Natural killer cell treated with Interleukin-12 subunit alpha and Interleukin-12 subunit beta and Interleukin-15 and Interleukin-18, amount 100 ng/mL, for 72 hours (primary cell): ENCODE measurements at places on chromosomes 11 and 22. TPM values are rescaled to one million over a fixed set of nuclear protein-coding genes. Genes with fewer than 3 reads are reported as not detected.

DNA sequence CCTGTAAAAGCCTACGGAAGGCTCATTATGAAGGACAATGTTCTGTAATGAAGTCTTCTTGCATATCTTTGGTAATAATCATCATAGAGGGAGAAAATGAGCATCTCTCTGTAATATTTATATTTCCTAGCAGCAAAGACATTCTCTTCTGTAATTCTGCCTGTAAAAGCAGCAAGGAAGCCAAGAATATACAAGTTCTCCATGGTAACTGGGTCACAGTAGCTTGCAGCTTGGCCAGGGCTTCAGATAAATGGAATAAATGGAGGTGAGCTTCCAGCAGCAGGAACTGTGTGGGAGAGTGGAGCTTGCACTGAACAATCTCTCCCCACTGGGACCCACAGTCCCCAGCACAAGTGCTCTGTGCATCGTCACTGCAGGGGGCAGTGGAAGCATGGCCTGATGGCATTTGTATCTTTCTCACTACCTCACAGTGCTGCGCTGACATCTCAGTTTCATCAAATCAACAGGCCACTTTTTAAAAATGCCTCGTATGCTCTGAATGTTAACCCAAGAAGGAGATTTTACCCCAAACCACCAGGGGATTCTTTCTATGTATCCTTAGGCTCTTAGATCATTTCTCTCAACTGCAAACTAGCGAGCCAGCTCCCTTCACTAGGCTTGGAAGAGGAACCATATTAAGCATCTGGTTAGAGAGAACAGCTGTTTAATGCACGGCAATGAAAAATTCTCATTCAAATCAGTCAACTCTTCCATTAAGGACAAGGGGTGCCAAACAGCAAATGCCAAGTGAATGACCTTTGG is 1059.7 kb downstream of the OPCML start:
- H3K27ac ChIP-seq = no peak overlapping the region
- H3K4me1 ChIP-seq = no peaks in the 10 kb centered on the region
- no peak overlapping the region for H3K4me3 ChIP-seq
- no peaks in the 10 kb centered on the region for H3K36me3 ChIP-seq
- DNase-seq = no peak

- H3K27me3 ChIP-seq = peaks cover 10% of the 10 kb centered on the region
- peaks cover 26% of the 10 kb centered on the region for H3K4me1 ChIP-seq
- no peak overlapping the region for H3K27ac ChIP-seq
- DNase-seq = no peak
- H3K4me3 ChIP-seq = no peak overlapping the region
- peaks cover 12% of the 10 kb centered on the region for H3K36me3 ChIP-seq
Observed at GRCh38 chr11:86537541-86538222, 134.7 kb downstream of the ME3 start.

The C11orf24 gene
- total RNA-seq = 64.8 TPM

DNA sequence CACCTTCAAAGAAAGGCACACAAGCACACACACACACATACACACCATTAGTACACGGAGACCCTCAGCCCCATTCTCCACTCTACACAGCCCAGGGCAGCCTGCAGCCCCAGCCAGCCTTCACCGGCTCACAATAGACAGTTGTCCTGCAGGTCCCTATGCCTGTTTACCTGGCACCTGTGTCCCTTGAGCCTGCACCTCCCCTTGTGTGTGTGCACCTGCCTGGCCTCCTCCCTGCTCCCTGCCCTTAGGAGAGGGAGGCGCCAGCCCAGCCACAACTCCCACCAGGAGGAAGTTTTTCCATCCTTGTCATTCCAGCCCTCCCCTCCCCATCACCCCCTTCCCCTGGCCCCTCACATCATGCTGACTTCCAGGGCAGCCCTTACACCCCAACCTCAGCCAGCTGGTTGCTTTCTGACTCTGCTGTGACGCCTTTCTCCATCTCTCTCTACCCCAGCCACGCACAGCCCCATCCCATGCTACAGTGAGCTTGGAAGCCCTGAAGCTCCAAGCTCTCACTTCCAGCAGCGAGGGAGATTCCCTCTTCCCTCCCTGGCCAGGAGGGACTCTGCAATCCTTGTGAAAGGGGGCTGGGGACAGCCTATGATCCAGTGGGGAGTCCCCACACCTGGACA is 4.4 kb downstream of the AHNAK start:
- H3K4me1 ChIP-seq = peaks cover 63% of the 10 kb centered on the region
- H3K27me3 ChIP-seq = no peaks in the 10 kb centered on the region
- peak overlapping the region; percentile 97 for H3K27ac ChIP-seq
- no peaks in the 10 kb centered on the region for H3K36me3 ChIP-seq
- peak overlapping the region; percentile 83 for H3K4me3 ChIP-seq
- no peak for DNase-seq

The MFRP gene
- not detected for total RNA-seq

- no peaks in the 10 kb centered on the region for H3K27me3 ChIP-seq
- no peak overlapping the region for H3K27ac ChIP-seq
- H3K4me1 ChIP-seq = no peaks in the 10 kb centered on the region
Observed at GRCh38 chr11:42620796-42621195, 691.0 kb upstream of the API5 start.

DNA sequence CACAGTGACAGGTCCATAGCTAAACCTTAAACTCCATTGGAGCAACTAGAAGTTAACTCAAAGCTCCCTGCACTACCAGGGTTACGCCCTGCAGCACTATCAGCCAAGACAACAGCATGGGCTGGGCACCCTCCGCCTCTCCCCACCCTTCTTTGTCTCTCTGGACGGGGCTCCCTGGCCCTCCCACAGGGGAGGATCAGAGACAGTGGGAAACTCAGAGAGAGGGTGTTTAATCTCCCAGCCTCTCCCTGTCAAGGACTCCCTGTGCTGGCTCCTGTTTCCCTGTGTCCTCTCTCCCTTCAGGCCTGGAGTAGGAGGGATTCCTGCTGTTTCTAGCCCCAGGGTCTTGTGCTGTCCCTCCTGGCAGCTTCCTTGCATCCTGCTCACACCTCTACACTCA is 56.9 kb upstream of the CSNK2A3 start:
- H3K27me3 ChIP-seq = peaks cover 14% of the 10 kb centered on the region

DNA sequence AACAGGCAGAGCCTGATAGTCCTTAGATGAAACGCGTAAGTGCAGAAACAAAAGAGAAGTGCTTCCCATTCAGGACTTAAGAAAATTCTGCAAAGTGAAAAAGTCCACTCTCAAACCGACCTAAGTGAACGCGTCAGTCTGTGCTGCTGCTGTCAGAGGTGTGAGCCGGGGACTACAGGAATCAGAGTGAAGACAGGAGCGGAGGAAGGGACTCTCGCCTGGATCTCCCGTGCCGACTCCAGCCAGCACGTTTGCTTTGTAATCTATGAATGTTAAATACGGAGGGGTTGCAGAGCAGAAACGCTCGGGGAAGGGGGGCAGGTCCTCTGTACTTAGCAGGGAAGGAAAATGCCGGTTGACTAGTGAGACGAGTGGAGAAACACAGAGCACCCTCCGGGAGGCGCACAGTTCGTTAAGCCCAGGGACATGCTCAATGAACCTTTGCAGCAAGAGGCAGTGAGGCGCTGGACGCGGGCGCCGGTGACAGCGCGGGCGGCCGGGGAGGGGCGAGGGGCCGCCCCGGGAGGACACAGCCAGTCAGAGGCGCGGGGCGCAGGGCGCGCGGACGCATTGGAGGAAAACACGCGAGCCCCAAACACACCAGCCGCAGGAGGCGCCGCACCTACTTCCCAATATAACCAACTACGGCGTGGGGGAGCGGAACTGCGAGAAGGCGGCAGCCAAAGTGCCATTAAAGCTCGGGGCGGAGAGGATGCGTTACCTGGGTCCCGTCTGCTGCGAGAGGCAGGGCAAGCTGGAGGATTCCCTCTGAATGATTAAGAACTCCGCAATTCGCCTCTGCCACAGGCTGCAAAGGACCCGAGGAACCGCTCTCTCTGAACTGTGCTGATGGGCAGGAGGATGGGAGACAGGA is at the start of gene CNTN5:
Gene CNTN5 (plus strand): TSS at position 598 of the 874 bp plus-strand sequence.
- H3K27me3 ChIP-seq = peaks cover 10% of the 10 kb centered on the region
- no peak for DNase-seq
- H3K36me3 ChIP-seq = peaks cover 11% of the 10 kb centered on the region
- peaks cover 4% of the 10 kb centered on the region for H3K4me1 ChIP-seq
- H3K4me3 ChIP-seq = peak within 1 kb of the TSS; percentile 16

The WT1 gene
- total RNA-seq = not detected

DNA sequence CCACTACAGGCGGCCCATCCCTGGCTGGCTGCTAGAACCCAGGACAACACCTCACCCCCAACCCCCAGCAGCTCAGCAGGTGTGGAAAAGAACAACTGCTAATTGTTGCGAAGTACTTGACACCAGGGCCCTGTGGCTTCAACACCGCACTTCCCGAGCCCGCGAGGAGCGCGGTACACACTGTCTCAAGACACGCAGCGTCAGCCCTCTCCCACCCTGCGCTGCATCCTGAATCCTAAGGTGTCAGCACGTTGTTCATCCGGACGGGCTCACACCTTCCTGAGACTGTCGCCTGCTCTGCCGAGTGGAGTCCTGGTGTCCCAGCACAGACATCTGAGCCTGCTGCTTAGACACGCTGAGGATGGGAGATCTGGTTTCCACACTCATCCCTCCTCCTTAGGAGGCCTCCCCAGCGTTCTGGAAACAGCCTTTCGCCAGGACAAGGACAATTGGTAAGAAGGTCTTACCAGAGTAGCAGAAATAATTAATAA is 1336.2 kb downstream of the BRD1 start:
- H3K4me1 ChIP-seq = no peaks in the 10 kb centered on the region
- DNase-seq = no peak
- no peak overlapping the region for H3K27ac ChIP-seq
- no peak overlapping the region for H3K4me3 ChIP-seq

- no peaks in the 10 kb centered on the region for H3K36me3 ChIP-seq
- H3K27me3 ChIP-seq = peaks cover 11% of the 10 kb centered on the region
- no peak overlapping the region for H3K27ac ChIP-seq
- no peak for DNase-seq
Observed at GRCh38 chr11:61699737-61700160, 19.6 kb downstream of the DAGLA start.

The SAA2 gene
- total RNA-seq = not detected

The SEC14L6 gene
- not detected for total RNA-seq

DNA sequence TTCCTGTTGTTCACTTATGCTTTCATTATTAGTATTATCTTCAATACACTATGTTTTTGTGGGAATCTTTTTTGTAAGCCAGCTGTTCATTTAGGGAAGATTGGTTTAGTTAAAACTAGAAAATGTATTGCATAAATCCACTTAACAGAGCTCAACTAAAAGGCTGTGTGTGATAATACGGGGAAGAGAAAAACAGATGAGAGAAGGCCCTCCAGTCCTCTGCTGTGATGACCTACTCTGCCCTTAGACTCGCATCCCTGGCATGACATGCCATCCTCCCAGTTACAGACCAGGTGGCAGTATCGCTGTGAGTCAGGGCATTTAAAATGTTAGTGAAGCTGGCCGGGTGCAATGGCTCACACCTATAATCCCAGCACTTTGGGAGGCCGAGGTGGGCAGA is 173.4 kb upstream of the TTC12 start:
- no peak overlapping the region for H3K4me3 ChIP-seq
- H3K36me3 ChIP-seq = no peaks in the 10 kb centered on the region
- H3K27me3 ChIP-seq = no peaks in the 10 kb centered on the region
- H3K27ac ChIP-seq = no peak overlapping the region
- peaks cover 26% of the 10 kb centered on the region for H3K4me1 ChIP-seq

GRCh38 chr11:122156940-122157382 is 40.9 kb upstream of the BLID start:
- no peak overlapping the region for H3K27ac ChIP-seq
- H3K4me3 ChIP-seq = peak overlapping the region; percentile 51
- no peaks in the 10 kb centered on the region for H3K36me3 ChIP-seq
- peaks cover 27% of the 10 kb centered on the region for H3K27me3 ChIP-seq

The ST14 gene
- total RNA-seq = 0.17 TPM

DNA sequence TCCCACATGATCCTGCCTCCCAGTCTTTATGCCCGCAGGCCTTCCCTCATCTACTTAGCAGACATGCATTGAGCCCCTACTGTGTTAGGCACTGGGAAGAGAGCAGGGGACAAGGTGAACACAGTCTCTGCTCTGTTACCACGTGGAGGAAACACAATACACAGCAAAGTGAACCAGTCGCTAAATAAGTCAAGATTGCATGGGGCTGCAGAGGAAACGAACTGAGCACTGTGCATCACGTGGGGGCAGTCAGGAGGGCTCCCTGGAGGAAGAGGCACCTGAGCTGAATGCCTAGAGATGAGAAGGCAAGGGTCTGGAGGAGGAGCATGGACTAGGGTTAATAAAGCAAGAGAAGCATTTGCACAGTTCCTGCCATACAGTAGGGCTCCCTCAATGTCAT is 102.7 kb downstream of the MN1 start:
- no peak overlapping the region for H3K27ac ChIP-seq
- no peak for DNase-seq
- no peaks in the 10 kb centered on the region for H3K4me1 ChIP-seq
- H3K36me3 ChIP-seq = no peaks in the 10 kb centered on the region
- H3K4me3 ChIP-seq = no peak overlapping the region
- H3K27me3 ChIP-seq = no peaks in the 10 kb centered on the region

The CHRM4 gene
- 0.75 TPM for total RNA-seq

The CHADL gene
- total RNA-seq = 0.45 TPM

The CBX6 gene
- total RNA-seq = 137 TPM

The KDELR3 gene
- 0.92 TPM for total RNA-seq

GRCh38 chr11:63931876-63932275 is 6.9 kb upstream of the NAA40 start:
- H3K4me3 ChIP-seq = no peak overlapping the region
- H3K36me3 ChIP-seq = no peaks in the 10 kb centered on the region
- no peaks in the 10 kb centered on the region for H3K27me3 ChIP-seq
- no peak for DNase-seq
- H3K27ac ChIP-seq = no peak overlapping the region

DNA sequence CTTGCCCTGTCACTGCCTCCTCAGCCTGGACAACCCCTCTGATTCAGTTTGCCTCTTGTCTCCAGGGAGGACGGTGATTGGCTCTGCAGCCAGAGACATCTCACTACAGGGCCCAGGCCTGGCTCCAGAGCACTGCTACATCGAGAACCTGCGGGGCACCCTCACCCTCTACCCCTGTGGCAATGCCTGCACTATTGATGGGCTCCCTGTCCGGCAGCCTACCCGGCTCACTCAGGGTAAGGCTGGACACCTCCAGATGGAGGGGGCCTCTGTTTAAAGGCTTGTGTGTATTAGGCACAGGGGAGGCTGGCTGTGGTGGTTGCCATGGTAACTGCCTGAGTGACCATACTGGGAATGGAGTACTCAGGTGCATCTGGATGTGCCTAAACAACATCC is 8.6 kb downstream of the PHLDB1 start:
- DNase-seq = no peak
- no peak overlapping the region for H3K4me3 ChIP-seq
- H3K27me3 ChIP-seq = peaks cover 12% of the 10 kb centered on the region
- peaks cover 7% of the 10 kb centered on the region for H3K4me1 ChIP-seq
- H3K36me3 ChIP-seq = no peaks in the 10 kb centered on the region

The OR52R1 gene
- total RNA-seq = not detected
